ENCODE measurements at places on chromosomes 11 and 22.

GRCh38 chr11:103584021-103584420 lies 452.4 kb upstream of the DDI1 start:
- no peak for DNase-seq

GRCh38 chr22:43541022-43541421 lies 129.2 kb downstream of the MPPED1 start:
- no peak for DNase-seq

GRCh38 chr11:45832811-45833441 lies 14.3 kb upstream of the CRY2 start:
- DNase-seq: no peak

GRCh38 chr11:10108915-10109680 lies 184.9 kb downstream of the SBF2 start:
- peak; percentile 93 for DNase-seq

- no peak for DNase-seq
Measured at GRCh38 chr22:22854466-22854865, 33.1 kb upstream of the IGLL5 start.

- no peak for DNase-seq
Measured at GRCh38 chr11:37532271-37532670, 934.2 kb upstream of the RAG2 start.

- no peak for DNase-seq
Measured at GRCh38 chr11:24134879-24135589, 361.8 kb upstream of the LUZP2 start.

DNA sequence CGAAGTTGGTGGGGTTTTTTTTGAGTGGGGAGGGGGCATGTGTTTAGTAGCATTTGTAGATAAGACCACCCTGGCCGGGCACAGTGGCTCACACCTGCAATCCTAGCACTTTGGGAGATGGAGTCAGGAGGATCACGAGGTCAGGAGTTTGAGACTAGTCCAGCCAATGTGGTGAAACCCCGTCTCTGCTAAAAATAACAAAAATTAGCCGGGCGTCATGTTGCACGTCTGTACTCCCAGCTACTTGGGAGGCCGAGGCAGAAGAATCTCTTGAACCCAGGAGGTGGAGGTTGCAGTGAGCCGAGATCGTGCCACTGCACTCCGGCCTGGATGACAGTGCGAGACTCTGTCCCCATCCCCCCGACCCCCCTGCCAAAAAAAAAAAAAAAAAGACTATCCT lies 34.6 kb downstream of the CECR2 start:
- no peak for DNase-seq

GRCh38 chr11:61776561-61777075 lies 15.8 kb downstream of the TMEM258 start:
- DNase-seq: peak; percentile 58

DNA sequence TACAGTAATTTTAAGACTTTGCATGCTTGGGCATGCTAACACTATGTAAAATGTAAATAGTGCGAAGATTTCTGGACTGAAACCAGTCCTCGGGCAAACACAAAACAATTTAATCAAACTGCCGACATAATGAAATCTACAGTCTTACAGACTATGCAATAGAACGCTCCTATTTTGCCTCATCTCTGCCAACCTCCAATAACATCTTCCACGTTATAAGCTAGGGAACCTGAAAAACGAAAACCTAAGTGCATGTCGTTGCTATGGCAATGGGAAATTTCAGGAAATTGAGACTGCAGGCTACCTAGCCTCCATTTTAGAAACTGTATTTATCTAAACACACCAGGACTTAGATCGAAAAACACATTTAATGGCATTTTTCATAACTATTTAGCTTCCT lies 1.1 kb downstream of the CSTF3 start:
- peak; percentile 31 for DNase-seq

GRCh38 chr11:117823294-117823945 lies 1.1 kb downstream of the FXYD2 start:
- no peak for DNase-seq

GRCh38 chr11:125069008-125069407 lies 5.9 kb downstream of the SLC37A2 start:
- no peak for DNase-seq

DNA sequence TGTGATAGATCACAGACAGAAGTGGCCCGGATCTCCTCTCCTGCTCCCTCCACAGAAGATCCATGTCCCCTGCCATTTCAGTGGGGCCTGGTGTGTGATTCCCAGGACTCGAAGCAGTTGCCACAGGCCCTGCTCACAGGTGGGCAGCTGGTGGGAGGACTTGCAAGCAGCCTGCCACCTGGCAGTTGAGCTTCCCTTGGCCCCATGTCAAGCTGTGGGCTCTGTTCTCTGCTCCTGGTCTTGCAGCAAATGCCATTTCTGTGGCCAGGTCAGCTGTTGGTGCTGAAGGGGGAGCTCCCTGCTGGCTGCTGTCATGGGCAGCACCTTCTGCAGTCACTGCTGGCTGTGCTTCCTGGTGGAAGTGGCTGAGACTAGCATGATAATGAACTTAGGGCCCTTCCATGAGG lies 59.1 kb upstream of the SLC22A12 start:
- DNase-seq: no peak

DNA sequence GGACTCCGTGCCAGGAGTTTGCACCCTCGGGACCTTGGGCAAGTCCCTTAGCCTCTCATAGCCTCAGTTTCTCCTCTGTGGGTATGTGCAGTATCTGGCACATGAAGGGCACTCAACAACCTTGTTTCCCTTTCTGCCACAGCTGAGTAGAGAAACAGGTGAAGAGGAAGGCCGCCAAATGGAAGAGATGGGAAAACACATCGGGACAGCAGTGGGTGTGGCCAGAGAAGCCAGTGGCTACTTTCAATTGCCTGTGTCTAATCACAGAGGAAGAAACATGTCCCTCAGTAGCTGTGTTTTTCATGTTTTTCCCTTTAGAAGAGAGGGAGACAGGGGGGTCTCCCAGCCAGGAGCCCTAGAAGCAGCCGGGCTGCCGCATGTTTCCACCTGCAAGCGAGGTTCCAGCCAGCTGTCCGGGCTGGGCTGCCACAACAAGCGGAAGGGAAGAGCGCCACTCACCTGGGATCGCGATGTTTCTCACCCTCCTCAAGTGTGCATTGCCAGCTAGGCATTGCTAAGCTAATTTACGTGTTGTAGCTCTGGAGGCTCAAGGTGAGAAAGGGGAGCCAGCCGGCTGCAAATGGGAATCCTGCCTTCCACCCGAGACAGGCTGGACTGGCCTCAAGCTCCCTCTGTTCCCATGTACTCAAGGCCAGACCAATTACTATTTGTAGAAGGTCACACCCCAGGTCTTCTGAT lies 16.7 kb downstream of the ASPHD2 start:
- DNase-seq: no peak

DNA sequence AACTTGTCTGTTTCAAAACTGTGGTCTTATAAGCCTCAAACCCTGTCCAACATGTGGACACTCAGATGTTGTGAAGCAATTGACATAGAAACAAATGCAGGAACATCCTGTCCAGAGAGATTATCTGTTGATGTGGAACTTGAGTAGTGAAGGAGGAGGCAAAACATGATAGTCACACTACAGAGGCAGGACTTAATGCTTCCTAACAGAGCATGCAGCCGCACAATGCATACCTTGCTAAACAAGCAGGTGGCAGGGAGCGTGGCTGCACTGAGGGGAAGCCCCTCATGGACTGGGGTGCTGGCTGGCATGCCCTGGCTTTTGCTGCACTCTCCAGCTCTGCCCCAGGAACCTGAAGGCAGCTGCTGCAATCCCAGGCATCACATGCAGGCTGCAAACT lies 5.3 kb downstream of the C22orf39 start:
- no peak for DNase-seq

GRCh38 chr11:3841426-3842350 lies 929 bp upstream of the RHOG start:
- peak; percentile 81 for DNase-seq

DNA sequence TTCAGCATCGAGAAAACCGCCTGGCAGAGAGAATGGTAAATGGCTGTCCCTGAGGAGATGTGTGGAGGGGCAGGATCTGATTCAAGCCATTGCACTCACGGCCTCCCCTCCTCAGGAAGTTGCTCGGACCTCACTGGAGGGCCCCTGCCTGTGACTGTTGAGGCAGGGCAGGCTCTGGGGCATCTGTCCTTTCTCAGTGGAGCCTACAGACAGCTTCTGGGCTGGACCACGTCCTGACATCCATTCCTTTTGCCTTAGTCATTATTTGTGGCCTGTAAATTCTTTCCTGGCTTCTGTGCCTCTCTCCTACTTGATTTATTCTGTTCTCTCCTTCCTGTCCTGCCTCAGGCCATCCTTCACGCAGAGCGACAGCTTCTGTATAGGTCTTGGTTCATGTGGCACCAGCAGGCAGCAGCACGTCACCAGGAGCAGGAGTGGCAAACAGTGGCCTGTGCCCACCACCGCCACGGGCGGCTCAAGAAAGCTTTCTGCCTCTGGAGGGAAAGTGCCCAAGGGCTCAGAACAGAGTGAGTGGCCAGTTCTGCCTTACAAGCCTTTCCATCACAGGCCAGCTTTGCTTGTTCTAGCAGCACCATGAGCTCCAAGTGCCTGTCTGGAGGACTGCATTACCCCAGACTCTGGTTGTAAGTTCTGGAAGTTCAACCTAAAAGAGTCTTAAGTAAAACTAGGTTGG lies 59.6 kb downstream of the PISD start:
- peak; percentile 89 for DNase-seq

DNA sequence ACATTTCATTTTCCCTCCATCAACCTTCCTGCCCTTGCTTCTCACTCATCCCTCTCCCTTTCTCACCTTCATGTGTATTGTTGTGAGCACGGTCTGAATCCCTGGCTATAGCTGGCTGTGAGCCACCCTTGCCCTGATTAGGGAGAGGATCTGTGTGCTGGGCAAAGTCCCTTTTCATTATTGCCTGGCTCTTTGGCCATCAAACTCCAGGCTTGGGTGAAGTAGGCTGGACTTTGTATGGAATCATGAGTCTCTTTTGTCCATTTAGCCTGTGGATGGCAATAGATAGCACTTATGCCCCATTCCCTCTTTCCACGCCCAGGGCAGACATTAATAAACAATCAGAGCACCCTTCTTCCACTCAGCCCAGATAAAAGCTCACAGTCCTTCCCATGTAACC lies 6.7 kb downstream of the MYO18B start:
- no peak for DNase-seq

DNA sequence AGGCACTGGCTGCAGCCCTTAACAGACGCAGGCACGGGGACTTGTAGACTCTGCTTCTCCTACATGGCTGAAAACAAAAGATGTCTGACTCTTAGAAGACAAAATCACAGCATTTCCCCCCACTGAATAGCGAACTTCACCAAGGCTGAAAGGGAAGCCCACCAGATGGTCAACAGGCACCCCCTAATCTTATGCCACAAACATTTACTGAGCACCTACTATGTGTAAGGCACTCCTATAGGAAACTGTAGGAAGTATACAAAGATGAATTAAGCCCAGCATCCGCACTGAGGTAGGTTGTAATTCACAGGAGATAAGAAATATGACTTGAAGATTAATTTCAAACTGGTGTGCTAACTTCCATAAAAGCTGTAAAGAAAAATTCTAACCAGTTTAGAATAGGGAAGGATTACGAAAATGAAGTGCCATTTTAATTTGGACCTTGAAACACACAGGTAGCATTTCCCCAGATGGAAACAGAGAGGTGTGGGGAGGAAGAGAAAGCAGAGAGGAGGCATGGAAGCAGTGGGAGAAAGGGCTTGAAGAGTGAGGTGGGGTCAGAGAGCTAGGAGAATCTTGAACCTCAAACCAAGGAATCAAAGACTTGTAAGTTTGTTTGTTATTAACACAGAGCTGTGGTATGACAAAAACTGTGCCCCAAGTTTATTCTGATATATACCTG lies 38.1 kb downstream of the NUMA1 start:
- no peak for DNase-seq

- DNase-seq: no peak
Measured at GRCh38 chr22:46833228-46833627, 70.8 kb downstream of the TBC1D22A start.

DNA sequence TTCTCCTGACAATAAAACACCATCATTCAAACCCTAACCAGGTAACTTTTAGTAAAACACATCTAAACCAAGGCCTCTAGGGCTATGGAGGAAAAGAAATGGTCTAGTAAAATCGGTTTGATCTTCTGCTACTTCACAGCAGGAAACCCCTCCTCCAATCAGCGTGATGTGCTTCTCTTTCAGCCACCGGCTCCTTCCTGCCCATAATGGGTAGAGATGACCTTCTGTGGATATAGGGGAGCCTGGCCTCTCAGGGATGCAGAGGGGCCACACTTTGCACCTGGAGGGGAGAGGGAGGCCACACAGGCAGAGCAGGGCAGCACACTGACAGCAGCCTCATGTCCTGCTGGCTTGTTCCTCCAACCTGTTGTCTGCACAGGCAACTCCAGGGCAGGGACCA lies 6.9 kb downstream of the EHD1 start:
- DNase-seq: no peak

DNA sequence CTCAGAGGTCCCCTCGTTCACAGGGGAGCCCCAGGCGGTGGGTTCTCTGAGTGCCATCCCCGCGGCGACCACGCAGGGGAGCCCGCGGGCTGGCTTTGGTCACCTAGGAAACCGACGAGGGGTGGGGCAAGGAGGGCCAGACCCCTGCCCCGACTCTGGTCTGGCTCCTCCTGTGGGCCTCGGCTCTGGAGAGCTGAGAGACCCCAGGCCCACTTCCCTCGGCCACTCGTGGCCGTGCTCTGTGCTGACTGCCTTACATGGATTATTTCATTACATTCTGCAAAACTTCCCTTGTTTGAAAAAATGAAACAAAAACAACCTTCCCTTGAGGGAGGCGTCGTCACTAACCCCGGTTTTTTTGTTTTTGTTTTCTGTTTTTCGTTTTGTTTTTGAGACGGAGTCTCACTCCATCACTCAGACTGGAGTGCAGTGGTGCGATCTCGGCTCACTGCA lies 15.1 kb upstream of the CYTH4 start:
- DNase-seq: peak; percentile 36

GRCh38 chr11:33520112-33520511 lies 180.5 kb downstream of the C11orf91 start:
- no peak for DNase-seq

DNA sequence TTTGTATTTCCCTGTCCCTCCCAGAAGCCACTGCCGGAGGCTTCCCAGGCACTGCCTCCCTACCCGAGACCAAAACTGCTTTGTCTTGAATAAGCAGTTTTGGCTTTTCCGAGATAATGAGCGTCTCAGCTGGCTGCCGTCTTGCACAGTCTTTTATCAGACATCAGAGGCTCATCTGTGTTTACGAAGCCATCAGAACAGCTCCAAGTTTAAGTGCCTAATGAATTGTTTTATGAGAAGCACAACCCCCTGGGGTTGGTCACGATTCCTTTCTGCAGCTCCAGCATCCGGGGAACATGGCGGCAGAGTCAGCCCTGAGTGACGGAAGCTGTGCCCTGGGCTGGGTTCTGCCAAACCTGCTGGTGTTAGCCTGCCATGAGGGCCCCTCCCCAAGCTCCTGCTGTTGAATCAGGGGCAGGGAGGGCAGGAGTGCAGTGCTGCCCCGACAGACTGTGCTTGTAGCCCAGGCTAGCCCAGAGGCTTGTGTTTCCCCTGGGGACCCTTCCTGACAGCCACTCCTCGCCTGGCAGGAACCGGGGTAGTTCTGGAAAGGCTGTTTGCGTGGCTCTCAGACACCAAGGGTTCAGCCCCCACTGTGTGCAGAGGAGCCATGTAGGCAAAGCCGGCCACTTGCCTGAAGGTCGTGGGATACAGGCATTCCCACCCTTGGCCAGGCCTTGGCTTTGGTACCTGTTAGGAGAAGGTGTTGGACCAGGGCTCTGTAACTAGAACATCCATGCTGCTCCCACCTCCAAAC lies 96.1 kb downstream of the MORC2 start:
- DNase-seq: no peak

- DNase-seq: no peak
Measured at GRCh38 chr22:27270818-27271510, 530.6 kb downstream of the MN1 start.

GRCh38 chr11:76123248-76123647 lies 83.1 kb downstream of the WNT11 start:
- no peak for DNase-seq
